ENCODE measurements at places on chromosomes 1 and 21.

DNA sequence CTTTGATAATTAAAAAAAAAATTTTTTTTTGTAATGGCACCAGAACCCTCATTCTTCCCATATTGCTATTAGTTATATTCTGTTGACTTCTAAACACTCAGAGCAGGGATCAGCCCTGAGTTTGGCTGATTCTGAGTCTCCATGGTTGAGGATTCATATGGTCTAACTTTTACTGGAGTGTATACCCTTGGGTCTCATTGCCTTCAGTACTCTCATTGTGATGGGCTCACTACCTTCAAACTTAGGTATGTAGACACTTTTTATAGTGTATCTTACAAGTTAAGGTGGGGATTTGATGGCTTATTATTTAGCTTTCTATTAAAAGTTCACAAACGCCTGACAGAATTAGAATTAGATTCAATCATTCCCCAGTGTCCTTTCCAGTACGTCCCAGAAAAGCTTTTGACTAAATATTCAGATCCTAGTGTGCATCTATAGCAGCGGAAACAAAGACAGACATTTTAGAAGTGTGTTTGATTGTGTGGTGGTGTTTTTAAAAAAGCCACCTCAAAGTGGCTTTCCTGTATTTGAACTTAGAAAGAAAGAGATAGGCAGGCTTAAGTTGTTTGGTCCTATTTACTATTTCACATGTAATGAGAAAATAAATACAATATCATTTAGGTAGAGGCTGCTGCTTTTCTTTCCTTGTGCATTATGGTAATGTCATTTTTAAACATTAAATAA, 1.4 kb downstream of the MACF1 start:
- no peak for DNase-seq

GRCh38 chr1:63813829-63814277, 40.0 kb downstream of the ROR1 start:
- DNase-seq = no peak

DNA sequence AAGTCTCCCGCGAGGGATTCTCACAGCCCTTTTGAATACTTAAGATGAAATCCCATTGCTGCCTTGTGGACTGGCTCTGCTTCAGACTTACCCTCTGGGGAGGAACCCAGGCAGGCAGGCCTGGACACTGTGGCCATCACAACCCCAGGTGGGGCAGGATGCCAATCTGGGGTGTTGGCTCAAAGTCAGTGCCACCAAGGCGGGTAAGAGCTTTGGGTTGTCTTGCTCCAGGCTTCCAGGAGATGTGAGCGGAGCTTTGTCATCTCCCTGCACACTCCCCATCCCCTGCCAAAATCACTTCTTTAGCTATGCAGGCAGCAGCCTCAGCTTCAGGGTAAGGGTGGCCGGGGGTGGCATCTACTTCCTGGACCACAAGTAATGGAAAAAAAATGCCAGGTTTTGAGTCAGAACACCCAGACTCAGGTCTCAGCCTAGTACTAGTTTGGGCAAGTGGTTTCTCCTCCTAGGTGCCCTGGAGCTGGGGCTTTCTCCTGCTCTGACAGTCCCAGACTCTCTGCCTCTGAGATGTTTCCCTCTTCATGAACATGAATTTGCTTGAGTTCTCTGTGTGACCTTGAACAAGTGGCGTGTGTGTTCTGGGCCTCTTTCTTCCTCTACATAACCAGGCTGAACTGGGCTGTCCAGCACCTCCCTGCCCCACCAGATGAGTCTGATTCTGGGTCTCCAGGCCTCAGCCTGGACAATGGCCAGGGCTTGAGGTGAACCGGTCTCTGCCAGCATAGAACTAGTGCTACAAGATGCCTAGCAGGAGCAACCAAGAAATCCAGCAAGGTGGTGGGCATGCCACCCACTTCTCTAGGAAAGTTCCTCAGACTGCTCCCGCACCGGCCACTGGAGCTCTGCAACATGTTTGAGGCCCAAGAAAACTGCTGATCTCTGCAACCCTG, 65.4 kb downstream of the VWA5B1 start:
- DNase-seq = no peak

GRCh38 chr21:35511696-35512162, 462.6 kb upstream of the RUNX1 start:
- no peak for DNase-seq

Data from left renal pelvis (tissue), 4 donors.